Bronchial epithelial cell (primary cell): ENCODE measurements at places on chromosomes 5 and 9.
A peak's percentile ranks its signal among the peaks of the same experiment; 100 is the strongest.

- peak; percentile 94 for DNase-seq
These were observed 55.8 kb downstream of the SLC22A5 start for GRCh38 chr5:132425009-132425937.

- DNase-seq = peak; percentile 78
These were observed 12.8 kb downstream of the OR1J1 start for GRCh38 chr9:122464633-122465567.

DNA sequence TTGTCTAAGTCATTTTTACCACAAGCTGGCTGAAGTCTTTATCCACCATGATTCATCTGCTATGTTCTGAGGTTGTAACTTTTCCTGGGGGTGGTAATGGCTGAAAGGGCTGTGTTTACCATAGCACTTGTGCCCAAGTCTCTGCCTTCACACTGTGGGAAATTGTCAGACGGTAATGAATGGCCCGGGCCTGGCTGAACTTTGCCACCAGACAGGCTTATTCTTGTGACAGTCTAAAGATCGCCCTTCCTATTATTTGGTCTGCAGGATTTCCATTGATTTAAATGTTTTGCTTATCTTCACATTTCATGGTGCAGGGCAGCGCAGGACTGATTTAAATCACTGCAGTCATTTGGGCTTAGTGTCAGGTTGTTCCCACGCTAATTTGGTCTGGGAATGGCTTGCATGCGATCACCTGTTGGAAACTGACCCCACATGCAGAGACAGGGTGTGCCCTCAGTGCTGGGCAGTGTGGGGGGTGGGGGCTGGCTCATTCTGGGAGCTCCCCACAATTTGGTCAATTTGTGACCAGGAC lies 109.3 kb upstream of the ICE1 start:
- DNase-seq = no peak

GRCh38 chr9:131276891-131277286 lies 579 bp upstream of the FAM78A start:
- no peak for DNase-seq

- DNase-seq = no peak
These were observed 238.4 kb upstream of the CD180 start for GRCh38 chr5:67435032-67435431.

DNA sequence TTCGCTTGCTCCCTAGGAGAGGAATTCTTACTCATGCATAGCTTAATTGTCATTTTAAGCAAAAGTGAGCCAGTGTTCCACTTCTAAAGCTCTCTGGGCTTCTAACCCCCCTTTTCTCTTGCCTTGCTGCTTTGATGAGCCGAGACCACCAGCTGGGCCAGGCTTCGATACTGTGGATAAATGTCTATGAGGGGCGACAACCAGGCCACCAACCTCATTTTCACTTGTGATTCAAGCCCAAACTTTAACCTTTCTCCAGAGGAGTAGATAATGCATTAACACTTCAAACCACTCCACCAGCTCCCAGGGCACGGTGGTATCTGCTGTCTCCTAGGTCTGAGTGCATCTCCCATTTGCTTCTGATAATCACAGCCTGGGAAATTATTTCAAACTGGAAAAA lies 205.6 kb downstream of the PSAT1 start:
- DNase-seq = no peak

DNA sequence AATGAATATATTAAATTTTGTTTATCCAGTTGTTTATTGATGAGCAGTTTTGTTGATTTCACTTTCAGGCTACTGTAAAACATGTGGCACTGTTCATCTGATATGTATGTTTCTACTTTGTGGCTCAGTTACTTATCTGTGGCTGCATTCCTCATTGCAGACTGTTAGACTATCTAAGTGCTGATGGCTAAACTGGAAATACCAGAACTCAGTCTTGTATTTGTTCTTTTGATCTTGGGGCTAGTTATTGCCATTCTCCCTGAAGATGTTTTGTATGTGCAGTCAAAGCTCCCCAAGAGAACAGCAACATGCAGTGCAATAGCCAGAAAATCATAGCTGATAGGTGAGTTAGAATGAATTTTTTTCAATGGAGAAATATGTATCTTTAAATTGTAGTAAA lies 162.2 kb downstream of the GADD45G start:
- no peak for DNase-seq
